ENCODE measurements at places on chromosomes 2 and 18.

GRCh38 chr2:215160081-215160480 lies 21.7 kb upstream of the ABCA12 start:
- no peak for DNase-seq

- DNase-seq: no peak
Measured at GRCh38 chr2:145351864-145352425, 832.0 kb upstream of the ZEB2 start.

- DNase-seq: no peak
Measured at GRCh38 chr2:15660491-15661294, 69.0 kb downstream of the DDX1 start.

DNA sequence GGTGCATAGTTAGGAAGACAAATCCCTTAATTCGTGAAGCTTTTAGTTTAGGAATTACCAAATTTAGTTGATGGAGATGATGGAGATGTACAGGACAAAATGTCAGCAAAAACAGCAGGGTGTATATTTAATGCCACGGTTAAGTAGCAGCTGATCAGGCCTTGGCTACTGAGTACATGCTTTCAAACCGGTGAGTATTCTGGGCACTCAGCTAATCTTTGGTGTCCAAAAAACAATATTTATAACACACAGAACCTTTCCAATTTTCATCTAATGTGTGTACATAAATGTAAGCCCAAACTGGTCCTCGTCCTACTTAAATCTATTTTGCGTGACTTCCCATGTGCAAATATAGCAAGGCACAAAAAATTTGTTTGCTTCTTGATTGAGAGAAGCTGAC lies 703.4 kb upstream of the LINC00305 start:
- no peak for DNase-seq

DNA sequence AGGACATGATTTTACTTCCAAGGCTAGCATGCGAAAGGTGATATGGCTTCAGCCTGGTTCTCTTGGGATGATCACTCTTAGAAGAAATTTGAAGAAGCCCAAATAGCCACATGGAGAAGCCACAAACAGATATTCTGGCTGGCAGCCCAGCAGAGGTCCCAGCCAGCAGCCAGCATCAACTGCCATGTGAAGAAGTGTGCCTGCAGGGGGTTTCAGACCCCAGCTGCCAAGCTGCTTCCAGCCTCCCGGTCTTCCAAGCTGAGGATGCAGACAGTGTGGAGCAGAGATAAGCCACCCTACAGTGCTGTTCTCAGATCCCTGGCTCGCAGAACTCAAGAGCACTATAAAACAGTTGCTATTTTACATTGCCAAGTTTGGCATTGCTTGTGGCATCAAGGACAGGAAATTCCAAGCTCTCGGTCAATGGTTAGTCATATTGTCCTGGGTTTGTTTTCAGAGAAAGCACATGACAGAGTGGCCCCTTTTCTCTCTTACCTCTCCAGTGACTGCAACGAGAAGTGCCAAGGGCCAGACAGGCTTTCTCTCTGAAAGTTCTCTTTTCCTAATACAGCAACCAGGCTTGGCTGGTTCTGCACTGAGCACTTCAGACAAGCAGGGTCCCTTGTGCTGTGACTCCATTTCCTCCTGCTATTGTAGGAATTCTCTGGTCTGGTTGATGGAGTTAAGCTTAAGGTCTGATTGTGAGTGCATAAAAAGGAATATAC lies 223.7 kb downstream of the ANKRD30B start:
- DNase-seq: no peak

Data from esophagus squamous epithelium (tissue), 5 donors.